Tongue (tissue), 3 donors: ENCODE measurements at places on chromosomes 11 and 22. TPM values are rescaled to one million over a fixed set of nuclear protein-coding genes. Genes with fewer than 3 reads are reported as not detected.
A peak's percentile ranks its signal among the peaks of the same experiment; 100 is the strongest.

GRCh38 chr11:98411777-98412176, 609.0 kb upstream of the CNTN5 start:
- DNase-seq, result no peak

DNA sequence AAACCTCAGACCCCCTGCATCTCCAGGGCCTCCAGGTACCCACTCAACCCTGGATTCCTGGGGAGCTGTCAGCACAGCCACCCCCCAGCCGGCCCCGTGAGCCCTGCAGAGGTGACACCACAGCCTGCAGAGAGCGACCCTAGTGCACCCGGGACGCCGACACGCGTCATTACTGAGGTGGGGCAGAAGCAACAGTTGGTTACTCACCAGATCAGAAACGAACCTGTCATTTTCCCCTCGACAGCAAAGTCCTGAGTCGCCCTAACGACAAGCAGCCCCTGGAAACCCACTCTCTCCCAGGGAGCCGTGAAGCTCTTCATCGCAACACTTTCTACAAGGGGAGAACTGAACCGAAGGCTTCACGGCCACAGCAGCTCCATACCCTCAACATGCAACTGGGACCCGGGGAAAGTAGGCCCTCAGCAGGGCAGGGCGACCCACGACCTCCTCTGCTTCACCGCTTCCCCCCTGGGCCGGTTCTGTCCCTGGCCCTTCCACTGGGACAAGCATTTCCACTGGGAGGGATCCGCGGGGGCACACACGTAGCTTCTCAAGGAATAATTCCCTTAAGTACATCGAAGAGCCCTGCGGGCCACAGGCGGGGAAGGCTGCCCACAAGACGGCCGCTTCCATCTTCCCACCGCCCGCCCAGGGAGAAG, 1.6 kb downstream of the BRD1 start:
- DNase-seq, result peak; percentile 21

GRCh38 chr11:118295815-118296454, 8.6 kb upstream of the CD3E start:
- peak; percentile 22 for DNase-seq

DNA sequence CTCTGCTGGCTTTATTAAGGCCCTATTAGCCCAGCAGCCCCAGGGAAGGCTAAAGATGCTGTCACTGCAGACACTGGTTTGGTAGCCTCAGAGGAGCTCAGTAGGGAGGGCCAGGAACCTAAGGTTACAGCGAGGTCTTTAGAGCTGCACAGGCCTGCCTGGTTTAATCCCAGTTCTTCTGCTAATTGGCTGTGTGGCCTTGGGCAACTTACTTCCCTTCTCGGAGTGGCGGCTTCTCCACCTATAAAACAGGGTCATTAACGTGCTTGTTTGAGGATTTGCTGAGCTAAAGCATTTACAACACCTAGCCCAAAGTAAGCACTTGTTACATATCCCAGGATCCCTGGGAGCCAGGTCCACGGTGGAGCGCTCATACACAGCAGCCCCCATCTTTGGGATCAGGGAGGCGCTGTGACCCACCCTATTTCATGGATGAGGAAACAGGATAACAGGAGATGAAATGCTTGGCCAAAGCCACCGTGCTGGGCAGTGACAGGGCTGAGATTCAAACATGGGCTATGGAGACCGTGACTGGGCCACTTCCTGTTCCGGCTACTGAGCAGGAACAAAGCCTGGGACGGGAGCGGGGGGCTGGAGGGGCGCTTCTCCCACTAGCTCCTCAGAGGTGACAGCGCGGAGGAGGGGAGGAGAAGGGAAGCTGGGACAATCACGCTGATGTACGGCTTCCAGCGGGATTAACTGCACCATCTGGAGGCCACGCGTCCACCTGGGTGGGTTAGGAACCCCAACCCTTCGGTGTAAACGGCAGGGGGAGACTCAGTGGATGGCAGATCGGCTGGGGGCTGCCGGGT, 61.5 kb downstream of the IGLL1 start:
- no peak for DNase-seq

DNA sequence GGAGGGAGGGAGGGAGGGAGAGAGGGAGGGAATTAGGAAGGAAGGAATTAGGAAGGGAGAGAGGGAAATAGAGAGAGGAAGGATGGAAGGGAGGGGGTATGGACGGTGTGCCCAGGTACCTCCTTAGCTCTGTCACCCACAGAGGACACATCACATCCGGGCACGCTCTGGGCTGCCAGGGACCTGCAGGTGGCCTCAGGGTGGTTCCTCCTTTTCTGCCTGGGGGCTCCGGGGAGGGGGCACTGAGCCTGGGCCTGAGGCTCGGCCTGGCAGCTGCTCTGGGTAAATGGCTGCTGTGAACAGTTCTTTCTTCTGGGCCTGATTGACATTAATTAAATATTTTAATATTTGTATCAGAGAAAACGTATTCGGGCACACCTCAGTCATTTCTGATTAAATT, 733.5 kb downstream of the BRD1 start:
- no peak for DNase-seq

Gene APOA4
- not detected for total RNA-seq
